ENCODE measurements at places on chromosomes 7 and 10.

DNA sequence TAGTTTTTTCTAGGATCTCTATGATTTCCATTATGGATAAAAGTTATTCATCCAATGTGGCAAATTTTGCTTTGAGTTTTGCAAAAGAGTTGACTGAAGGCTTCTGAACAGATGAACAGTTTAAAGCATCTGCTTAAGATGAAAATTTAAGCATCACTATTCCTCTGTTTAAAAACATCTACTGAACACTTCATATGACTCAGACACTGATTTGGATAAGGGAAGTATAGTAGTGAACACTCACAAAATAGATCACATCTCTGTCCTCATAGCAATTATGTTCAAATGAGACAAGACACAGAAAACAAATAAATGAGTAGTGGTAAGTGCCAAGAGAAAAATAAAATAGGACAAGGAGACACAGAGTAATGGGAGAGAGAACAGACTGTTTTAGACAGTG, 157.3 kb downstream of the MBL2 start:
- no peak for DNase-seq

- no peak for DNase-seq
Observed at GRCh38 chr7:18693406-18693805, 197.9 kb downstream of the HDAC9 start.

DNA sequence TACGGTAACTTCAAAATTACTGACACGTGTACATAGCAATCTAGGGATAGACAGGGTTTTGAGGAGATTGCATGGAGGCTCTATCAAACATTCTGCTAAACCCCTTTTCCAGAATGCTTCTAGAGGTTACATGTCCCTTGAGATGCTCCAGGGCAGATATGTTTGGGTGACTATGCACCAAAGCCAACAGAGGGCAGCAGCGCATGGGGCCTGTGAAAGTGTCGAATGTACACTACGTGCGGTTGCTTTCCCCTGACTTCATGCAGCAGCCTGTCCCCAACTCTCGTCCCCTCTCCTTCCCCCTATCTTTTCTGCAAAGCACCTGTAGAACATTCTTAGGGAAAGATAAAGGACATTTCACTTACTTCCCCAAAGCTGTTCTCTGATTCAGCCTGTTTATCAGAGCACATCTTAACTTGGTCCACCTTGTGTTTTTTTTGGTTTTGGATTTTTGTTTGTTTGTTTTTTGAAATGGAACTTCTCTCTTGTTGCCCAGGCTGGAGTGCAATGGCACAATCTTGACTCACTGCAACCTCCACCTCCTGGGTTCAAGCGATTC, 90.2 kb downstream of the UBE3C start:
- DNase-seq = no peak

DNA sequence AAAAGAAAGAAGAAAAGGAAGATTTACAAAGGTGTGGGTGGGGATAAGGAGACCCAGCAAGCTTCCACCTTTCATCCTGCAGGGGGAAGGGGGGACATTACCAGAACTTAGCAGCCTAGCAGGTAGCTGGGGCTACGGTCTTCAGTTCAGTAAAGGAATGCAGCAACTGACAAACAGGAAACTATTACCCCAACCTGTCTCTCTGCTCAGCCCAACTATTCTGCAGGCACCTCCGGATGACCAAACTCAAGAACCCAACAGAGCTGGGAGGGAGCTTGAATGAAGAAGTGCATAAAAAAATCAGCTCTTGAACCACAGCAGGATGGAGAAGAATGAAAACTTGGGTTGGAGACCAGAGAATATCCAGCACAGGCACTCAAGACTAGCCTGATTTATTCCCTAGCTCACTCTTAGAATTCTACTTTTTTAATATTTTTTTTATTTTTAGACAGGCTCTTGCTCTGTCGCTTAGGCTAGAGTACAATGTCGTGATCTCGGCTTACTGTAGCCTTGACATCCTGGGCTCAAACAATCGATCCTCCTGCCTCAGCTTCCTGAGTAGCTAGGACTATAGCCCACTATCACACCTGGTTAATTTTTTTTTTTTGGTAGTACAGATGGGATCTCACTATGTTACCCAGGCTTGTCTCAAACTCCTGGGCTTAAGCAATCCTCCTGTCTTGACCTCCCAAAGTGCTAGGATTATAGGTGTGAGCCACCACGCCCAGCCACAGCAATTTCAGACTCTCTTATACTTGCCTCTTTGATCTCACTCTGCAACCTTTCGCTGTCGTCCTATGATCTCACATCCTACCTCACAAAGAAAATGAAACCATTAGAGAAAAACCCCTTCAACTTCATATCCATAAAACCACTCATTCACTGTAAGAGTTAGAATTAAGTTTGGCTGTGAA, 18.5 kb upstream of the C10orf67 start:
- DNase-seq = no peak

DNA sequence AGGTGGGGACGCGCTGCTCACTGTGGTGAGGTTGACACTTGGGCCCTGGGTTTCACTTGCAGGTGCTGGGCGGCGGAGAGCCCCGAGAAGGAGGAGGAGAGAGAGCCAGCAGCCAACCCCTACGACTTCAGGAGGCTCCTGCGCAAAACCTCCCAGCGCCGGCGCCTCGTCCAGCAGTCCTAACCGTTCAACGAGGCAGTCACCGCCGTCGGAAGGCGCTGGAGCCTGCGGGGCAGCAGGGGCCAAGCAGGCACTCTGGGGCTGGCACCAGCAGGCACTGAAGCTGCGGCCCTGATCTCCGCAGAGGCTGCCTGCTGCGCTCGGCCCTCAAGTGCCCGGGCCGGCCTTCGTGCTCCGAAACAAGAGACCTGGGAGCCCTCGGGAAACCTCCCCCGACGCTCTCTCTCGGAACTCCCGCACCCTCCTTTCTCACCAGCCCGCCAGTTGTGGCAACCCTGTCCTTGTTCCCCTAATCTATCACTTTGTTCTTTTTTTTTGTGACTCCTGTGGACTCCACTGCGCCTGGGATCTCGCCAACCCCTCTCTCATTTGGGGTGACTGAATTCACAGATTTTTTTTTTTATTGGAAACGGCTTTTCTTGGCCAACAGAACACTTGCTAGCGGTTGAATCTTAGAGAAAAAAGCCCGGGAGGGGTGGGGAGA, 4.7 kb upstream of the GAD2 start:
- no peak for DNase-seq

DNA sequence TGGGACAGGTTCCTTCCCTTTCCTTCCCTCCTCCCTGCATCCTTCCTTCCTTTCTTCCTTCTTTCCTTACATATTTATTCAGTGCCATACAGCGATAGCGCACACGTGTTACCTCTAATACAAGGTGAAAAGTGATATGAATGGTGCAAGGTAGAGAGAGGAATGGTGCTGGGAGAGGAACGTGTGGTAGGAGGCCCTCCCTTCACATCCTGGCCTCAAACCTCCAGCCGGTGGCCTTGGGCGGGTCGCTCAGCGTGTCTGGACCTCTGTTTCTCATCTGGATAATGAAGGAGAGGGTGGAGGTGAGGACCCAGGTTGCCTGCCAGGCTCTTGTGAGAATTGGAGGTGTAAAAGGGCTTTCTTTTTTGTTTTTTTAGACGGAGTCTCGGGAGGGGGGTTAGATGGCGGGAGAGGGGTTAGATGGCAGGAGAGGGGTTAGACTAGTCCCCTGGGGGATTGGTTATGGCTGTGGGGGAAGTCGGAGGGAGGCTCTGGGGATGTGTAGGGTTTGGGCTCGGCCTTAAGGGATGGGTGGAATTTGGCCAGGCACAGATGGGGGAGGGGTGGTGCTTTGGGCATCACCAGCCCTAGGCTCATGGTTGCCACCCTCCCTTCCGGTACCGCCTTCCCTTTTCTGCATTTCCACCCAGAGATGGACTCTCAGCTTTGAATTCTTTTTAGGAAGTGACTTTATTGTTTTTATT, 14.9 kb downstream of the CHST3 start:
- DNase-seq = no peak

DNA sequence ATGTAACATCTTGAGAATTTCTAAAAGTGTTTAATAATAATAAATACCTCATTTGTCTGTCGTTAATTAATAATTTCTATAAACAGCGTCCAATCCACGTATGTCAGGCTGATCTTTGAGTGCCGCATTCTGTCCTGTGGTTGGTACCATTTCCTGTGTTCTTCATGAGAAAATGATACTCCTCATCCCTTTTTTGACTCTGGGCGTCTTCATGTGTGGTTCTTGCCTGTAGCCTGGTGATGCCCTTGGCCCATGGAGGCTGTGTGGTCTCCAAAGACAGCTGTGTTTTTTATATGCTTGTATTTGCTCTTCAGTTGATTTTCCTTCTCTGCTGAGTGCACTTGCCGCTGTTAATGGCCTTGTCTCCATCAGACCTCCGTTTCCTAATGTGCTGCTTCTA, 31.5 kb downstream of the GLRX3 start:
- DNase-seq = no peak

DNA sequence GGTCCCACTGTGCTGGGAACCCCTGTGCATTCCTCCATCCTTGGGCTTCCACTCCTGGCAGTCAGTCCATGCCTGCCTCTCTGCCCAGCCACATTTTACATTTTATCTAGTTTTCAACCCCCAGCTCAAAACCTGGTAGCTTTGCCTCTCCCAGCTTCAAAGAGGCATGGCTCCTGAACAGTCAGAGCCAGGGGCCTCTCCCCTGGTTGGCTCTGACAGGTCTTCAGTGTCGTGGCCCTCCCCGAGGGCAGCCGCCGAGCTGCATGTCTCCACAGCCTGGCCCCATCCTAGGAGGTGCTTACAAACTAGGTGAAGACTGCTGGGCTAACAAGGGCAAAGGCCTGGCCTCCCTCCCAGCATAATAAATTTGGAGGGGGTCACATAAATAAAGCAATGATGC, 14.8 kb downstream of the COBL start:
- no peak for DNase-seq

- DNase-seq = no peak
Observed at GRCh38 chr7:155766966-155767916, 45.0 kb downstream of the SHH start.

DNA sequence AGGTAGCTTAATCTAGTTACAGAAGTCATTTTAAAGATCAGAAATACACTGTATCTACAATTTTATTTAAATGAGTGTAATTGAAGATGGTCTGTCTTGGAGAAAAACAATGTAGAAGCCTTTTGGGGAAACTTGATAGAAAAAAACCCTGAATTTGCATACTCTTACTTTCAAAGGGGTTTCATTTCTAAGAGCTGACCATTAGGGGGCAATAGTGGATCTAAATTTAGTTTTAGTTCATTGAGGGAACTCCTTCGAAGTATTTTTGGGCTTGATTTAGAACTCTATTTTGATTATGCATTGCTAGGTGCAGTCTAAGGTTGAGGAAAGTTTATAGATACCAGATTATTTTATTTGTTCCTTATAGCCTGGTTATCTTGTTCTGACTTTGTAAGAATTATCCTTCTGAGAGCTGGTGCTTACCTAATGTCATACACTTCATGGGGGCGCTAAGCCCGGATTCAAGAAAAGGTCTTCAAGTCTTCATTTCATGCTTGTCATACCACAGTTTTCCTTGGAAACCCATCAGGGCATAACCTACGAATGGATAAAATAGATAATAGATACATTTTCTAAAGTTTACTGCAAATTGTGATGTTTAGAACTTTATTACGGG, 69.1 kb upstream of the MXI1 start:
- DNase-seq = no peak

DNA sequence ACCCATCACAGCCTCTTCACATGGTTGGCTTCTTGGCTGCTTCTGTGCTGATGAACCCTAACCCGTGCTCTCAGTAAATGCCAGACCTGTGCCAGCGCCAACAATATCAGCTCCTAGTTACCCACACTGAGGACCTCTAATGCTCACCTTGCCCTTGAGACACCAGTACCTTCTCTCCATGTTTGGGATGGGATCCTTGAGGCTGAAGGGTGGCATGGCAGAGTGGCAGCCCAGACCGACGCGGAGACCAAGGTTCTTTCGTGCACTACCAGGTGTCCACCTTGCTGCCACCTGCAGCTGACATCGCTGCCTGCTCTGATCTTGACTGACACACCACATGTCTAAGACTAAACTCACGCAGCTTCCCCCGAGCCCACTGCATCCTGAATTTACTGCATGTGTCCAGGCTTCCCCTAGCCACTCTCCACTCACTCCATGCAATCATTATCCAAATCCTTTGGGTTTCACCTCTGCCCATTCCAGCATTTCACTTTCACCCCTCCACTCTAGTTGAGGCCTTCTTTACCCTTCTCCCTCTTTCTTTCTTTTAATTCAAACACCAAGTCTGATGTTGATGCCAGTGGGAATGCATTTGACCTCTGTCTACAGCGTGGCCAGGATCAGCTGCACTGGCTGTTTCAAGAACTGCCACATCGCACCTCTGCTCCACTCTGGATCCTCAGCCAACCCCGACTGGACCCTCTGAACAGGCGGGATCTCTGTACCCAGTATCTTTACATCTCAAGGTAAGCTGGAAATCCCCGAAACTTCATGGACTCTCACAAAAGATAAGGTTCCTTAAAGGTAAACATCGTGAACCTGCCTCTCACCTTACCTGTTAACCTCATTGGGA, 294.9 kb downstream of the GLRX3 start:
- DNase-seq = no peak
